ENCODE measurements at places on chromosomes 3 and 15. TPM values are rescaled to one million over a fixed set of nuclear protein-coding genes. Genes with fewer than 3 reads are reported as not detected.

The ADIPOQ gene
- total RNA-seq: not detected

The CCK gene
- total RNA-seq: 2.7 TPM

The FBXL22 gene
- total RNA-seq: 0.17 TPM

The RBP2 gene
- total RNA-seq: not detected

The USP50 gene
- total RNA-seq: not detected

GRCh38 chr3:147401421-147401820 is 4.9 kb downstream of the ZIC4 start:
- no peaks in the 10 kb centered on the region for H3K27me3 ChIP-seq
- H3K4me3 ChIP-seq: no peak overlapping the region
- no peak for DNase-seq
- no peaks in the 10 kb centered on the region for H3K4me1 ChIP-seq

DNA sequence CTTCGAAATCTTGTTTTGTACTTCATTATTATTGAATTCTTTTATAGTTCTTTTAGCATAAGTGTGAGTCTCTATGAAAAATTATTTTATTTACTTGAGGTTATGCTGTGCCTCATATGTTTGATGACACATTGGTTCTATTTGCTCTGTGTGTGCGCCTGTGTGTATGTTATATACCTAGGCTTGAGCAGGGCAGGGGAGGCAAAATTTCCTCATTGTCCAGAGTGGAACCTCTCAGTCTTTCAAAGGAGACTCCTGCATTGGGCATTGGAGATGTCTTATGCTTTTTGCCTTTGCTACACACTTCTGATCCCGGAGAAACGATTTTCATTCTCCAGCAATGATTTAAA is 58.4 kb downstream of the ALCAM start:
- no peak overlapping the region for H3K27ac ChIP-seq
- H3K36me3 ChIP-seq: no peaks in the 10 kb centered on the region
- H3K4me3 ChIP-seq: no peak overlapping the region

DNA sequence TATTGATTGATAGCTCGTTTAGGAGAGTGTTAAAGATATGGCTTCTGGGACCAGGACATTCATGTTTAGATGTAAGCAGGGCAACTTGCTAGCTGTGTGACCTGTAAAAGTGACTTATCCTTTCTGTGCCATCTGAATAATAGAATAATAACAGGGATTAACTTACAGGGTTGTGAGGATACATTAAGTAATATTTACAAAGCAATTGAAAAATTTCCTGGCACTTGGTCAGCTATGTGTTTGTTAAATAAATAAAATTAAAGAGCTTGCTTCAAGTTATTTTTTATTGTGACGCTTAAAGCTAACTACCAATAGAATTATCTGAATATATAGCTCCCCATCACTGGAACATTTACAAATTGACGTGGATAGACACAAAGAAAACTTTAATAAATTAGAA is 287.9 kb upstream of the CDIN1 start:
- H3K27ac ChIP-seq: no peak overlapping the region
- no peaks in the 10 kb centered on the region for H3K27me3 ChIP-seq
- H3K36me3 ChIP-seq: no peaks in the 10 kb centered on the region
- H3K4me3 ChIP-seq: no peak overlapping the region
- DNase-seq: no peak

DNA sequence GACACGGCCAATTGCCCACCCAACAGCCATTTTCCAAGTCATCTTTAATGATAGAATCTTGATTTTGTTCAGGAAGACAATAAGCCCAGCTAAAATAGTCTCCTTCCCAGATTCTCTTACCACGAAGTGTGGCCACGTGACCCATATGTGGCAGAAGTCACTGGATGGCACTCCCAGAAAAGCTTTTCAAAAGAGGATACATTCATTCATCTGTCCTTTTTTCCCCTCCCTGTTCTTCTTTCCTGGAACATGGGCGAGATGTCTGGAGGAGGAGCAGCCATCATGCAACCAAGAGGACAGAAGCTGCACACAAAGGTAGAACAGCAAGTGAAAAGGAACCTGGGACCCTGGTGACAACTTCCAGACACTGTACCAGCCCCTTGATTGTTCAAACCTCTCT is 174.7 kb downstream of the UACA start:
- peaks cover 10% of the 10 kb centered on the region for H3K4me1 ChIP-seq
- no peaks in the 10 kb centered on the region for H3K27me3 ChIP-seq
- H3K27ac ChIP-seq: no peak overlapping the region
- no peaks in the 10 kb centered on the region for H3K36me3 ChIP-seq

GRCh38 chr15:82871358-82871757 is 61.9 kb downstream of the WHAMM start:
- H3K36me3 ChIP-seq: no peaks in the 10 kb centered on the region
- no peak overlapping the region for H3K4me3 ChIP-seq
- H3K4me1 ChIP-seq: no peaks in the 10 kb centered on the region
- H3K27me3 ChIP-seq: no peaks in the 10 kb centered on the region

GRCh38 chr3:184872200-184872599 is 60.2 kb downstream of the VPS8 start:
- no peaks in the 10 kb centered on the region for H3K27me3 ChIP-seq
- peaks cover 25% of the 10 kb centered on the region for H3K36me3 ChIP-seq
- DNase-seq: no peak
- H3K4me3 ChIP-seq: no peak overlapping the region

DNA sequence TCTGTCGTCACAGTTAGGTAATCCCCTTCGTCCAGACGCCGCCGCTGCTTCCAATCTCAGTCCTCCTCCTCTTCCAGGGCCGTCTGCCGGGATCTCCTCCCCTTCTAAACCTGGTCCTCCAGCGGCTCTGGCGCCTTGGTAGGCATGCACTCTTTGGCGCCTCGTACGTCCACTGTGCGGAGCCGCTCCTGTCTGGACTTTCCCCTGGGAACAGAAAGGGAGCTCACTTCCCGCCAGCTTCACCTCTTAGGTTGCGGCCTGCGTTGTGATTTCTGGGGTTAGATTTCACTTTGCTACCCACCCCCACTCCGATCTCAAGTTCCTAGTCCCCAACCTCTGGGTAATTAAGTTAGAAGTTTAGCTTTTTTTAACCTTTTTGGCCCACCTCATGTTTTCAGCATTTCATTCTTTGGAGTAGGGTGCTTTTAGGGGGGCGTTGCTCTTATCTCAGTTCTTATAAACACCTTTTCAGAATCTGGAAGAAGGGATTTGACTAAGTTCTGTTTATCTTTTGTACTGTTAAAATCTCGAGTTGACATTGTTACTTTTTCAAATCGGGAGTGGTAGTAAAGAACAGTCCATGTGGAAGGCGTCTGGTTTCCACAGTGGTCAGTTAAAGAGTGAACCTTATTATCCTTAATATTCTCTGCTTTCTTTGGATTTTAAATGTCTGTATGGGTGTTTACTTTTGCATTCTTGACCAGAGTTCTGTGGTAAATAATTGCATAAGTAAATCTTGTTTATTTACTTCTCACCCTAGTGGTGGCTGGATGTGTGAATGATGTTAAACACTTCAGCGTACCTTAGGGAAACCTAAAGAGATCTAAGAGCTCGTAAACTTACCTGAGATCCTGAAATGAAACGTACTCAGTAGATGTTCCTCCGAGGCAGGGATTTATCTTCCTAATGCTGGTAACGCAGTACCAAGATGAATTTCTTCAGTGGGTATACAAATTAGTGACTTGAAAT is 611 bp downstream of the CTDSPL2 start:
- H3K27me3 ChIP-seq: no peaks in the 10 kb centered on the region
- no peak for DNase-seq
- peak overlapping the region; percentile 96 for H3K4me3 ChIP-seq
- H3K4me1 ChIP-seq: peaks cover 13% of the 10 kb centered on the region

DNA sequence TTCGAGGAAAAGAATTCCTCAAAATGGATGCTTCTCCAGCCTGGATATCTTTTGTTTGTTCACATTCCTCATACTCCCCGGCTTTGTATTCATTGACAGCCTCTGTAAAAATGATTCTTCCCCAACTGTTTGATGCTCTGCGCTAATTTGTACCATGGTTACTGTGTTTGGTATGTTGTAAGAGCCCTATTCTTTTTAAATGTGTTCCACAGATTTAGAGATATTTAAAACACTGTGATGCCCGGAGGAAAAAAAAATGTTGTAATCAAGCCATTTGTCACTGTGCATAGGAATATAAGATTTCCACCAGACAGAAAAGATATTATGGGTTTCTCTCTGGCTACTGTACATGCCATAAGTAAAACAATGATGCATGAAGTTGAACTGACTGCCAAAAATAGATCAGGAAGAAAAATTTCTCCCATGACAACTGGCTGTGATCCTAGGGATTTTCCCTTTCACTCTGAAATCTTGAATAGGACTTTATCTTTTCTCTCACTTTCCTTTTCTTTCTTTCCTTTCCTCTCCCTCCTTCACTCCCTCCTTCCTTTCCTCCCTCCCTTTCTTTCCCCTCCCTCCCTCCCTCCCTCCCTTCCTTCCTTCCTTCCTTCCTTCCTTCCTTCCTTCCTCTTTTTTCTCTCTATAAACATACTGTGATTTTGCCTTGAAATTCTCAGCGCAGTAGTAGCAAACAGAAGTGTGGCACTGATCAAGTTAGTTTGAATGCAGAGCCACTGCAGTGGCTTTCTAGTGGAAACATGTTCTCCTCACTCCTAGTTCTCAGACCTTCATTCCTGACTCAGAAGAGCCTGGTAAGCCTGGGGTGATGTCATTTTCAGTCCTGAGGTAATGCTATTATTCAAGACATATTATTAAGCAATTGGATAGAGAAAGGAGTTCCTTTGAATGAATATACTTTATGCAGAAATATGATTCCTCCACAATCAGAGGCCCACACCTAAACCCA is 254.9 kb upstream of the TBL1XR1 start:
- H3K27ac ChIP-seq: peak overlapping the region; percentile 44
- H3K4me3 ChIP-seq: no peak overlapping the region
- H3K27me3 ChIP-seq: no peaks in the 10 kb centered on the region
- no peaks in the 10 kb centered on the region for H3K36me3 ChIP-seq
- DNase-seq: peak; percentile 90

Data from PC-9 (cell line).